ENCODE measurements at places on chromosomes 6 and 20.

GRCh38 chr6:30272032-30272431 is 54.7 kb upstream of the TRIM39 start:
- DNase-seq: no peak

- DNase-seq: no peak
These were observed 50.5 kb upstream of the THEMIS start for GRCh38 chr6:127951172-127951917.

- no peak for DNase-seq
These were observed 36.3 kb upstream of the GATA5 start for GRCh38 chr20:62511915-62512610.

GRCh38 chr20:13638162-13638495 is 603 bp downstream of the TASP1 start:
- peak; percentile 9 for DNase-seq

- no peak for DNase-seq
These were observed 35.3 kb downstream of the RALGAPA2 start for GRCh38 chr20:20677186-20677585.

DNA sequence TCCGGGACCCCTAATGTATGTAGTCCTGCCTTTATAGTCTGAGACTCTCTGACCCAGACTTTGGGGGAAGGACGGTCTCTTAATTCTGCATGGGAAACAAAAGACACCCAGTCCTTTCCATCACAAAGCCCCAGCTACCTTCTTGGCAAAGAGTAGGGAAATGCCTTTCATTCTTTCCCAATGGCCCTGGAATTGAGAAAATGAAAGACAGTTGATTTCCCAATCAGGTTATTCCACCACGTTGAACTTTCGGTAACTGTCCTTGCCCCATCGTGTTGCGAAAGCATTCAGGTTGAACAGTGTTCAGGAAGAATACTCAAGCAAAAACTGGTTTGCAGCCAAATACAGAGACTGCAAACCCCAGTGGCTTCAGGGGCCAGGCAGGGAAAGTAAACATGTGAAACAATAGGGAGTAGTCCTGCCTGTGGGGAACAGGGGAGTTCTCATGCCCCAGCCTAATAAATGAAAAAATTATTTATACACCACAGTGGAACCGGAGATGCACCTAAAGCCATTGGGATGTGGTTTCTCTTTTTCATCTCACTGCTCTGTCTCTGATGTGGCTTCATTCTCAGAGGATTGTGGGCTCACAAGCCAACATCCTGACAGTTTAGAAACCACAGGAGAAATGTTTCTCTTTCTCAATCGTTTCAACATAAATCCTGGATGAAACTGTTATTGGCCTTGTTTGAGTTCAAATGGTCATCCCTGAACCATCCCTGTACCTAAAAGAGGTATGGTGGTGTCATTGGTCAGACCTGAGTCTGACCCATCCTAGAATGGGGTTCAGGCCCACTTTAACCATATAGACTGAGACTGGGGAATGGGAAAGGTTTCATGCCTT is 44.2 kb upstream of the SLC9A8 start:
- DNase-seq: peak; percentile 47

GRCh38 chr6:101394936-101395335 is 1.4 kb downstream of the GRIK2 start:
- peak; percentile 42 for DNase-seq

DNA sequence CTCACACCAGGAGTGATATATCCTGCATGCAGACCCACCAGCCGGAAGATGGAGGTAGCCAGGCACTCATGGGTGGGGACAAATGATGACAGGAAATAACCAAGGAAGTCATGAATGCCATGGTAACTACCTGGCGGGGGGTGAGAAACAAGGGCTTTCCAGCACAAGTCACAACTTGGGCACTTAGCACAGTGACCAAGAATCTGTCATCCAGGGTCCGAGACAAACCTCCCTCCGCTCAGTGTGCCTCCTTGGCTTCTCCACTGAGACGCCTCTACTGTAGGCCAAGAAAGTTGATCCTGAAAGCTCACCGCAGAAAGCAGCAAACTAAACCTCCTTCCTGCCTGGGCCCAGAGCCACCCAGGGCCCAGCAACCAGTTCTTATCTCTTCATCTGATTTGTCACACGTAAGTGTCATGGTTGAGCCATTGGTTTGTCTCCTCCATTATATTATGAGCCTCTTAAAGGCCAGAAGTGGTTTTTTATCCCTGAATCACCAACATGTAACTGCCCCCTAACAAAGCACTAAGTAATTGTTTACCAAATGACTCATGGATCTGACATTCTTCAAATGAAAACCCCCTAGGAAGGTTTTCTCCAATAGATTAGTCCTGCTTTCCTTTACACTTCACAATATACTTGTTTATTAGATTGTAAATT is 84.3 kb upstream of the TAB2 start:
- peak; percentile 77 for DNase-seq

DNA sequence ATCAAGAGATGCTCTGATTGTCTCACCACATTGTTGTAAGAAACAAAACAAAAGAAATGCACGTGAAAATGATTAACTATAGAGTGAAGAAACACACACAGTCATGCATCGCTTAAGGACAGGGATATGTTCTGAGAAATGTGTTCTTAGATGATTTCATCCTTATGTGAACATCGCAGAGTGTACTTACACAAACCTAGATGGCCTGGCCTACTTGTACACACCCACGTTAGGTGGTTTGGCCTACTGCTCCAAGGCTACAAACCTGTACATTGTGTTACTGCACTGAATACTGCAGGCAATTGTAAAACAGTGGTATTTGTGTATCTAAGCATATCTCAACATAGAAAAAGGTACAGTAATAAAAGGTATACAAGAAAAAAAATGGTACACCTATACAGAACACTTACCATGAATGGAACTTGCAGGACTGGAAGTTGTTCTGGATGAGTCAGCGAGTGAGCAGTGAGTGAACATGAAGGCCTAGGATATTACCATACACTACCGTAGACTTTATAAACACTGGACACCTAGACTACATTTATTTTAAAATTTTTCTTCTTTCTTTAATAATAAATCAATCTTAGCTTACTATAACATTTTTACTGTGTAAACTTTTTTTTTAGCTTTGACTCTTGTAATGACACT is 48.6 kb downstream of the FKBP5 start:
- DNase-seq: no peak

DNA sequence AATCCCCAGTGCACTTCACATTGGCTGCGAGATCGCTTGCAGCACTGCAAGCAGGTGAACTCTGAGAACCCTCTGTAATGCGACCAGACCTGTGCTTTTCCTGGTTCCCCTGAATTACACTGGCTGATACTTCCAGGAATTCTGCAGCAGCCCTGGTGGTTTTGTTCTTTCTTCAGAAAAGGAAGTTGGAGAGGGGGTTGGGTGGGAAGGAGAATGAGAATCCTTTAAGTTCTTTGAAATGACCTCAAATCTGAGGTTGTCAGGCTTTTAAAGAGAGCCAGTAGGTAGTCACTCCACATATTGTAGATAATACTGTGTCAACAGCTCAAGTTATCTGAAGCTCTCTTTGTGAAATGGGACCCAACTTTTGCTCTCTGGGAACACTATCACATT is 62.4 kb downstream of the GCNT2 start:
- no peak for DNase-seq

GRCh38 chr6:22657352-22657980 is 88.1 kb downstream of the HDGFL1 start:
- no peak for DNase-seq

DNA sequence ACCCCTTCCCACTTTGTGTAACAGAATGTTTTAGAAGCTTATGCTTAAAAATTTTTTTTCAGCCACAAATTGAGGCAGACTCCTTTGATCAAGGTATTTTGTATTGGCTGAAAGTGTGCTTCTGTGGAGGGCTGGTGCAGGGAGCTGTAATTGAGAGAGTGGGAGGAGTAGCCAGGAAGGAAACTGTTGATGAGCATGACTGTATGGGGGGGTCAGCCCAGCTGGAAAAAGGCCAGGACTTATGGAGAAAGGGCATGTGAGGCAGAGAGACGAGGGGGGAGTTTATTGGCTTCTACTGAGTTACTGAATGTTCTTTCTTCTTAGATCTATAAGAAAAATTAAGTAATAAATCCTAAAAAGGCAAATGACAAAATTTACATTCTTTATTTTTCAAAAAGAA is 13.4 kb downstream of the RFPL4B start:
- peak; percentile 10 for DNase-seq

DNA sequence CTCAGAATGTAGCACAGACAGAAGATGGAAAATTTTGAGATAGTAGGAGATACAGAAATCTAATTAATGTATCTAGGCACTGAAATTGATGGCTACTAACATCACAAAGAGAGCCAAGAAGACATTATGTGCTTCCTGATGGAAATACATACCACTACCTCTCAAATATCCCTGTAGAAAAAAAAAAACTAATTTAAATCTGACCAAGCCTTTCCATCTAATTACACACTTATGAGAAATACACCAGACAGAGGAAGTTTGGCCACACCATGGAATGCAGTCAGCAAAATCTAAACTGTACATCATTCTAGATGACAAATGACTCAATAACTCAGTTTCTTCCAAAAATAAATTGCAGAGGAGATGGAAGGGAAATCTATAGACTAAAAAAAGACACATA is 18.9 kb downstream of the VPS52 start:
- no peak for DNase-seq

- DNase-seq: no peak
These were observed 80.5 kb downstream of the SNX5 start for GRCh38 chr20:17888044-17888443.

GRCh38 chr20:31691646-31692275 is 30.9 kb downstream of the BCL2L1 start:
- no peak for DNase-seq

DNA sequence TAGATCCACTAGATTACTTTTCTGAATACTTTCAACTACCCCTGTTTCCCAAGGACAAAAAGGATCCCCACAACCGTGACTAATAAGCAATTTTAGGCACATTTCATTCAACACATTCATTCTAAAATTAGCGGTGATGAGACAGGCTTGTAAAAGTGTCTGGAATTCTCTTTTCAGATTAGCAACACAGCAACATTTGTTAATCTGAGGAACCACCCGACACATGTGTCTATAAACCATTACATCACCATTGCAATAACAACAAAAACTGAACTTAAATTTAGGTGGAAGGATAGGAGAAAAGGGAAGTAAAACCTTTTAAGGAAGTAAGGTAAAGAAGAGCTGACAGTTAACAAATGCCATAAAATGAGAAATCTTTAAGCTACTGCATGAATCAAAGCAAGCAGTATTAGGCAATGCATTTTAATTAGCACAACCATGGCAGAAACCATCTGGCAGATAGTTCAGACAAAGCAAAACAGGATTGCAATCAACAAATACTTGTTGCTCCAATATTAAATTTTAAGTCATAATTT is 49.1 kb downstream of the MAP3K7 start:
- no peak for DNase-seq

GRCh38 chr6:4516206-4516605 is 260.0 kb upstream of the CDYL start:
- no peak for DNase-seq

GRCh38 chr6:71114544-71114943 is 157.7 kb upstream of the B3GAT2 start:
- DNase-seq: no peak

- no peak for DNase-seq
These were observed 634.3 kb upstream of the MAP3K7 start for GRCh38 chr6:91221072-91221720.

DNA sequence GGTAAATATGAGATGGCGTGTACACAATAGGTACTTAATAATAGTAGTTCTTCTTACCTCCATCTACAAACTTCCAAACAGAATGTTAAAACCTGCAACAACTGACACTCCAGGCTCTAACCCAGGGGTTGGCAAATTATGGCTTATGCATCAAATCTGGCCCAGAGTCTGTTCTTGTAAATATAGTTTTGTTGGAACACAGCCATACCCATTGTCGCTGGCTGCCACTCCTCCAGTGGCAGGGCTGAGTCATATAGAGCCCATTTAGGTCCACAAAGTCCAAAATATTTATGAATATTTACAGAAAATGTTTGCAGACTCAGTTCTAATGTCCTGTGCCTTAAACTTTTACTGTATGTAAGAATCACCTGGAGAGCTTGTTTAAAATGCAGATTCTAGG is 69.9 kb upstream of the BTBD3 start:
- no peak for DNase-seq

GRCh38 chr6:25136854-25137253 is 142.3 kb upstream of the CARMIL1 start:
- peak; percentile 46 for DNase-seq

GRCh38 chr6:55916188-55916587 is 40.8 kb upstream of the BMP5 start:
- DNase-seq: no peak

DNA sequence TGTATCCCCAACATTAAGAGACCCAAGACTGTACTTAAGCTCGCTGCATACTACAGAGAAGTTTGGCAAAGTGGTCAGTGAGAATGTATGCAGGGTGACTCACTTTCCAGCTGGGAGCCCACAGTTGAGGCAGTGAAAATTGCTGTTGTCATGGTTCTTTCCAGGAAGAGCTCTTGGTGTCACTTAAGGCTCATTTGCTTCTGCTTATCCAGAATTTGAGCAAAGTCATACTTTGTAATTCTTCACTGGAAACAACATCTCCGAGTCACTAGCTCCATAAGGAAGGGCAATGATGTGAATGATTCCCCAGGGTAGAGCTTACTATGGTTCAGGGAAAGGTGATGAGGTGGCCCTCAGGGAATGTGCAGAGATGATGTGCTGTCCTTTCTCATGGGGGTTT is 65.4 kb upstream of the FBXL4 start:
- DNase-seq: no peak
